NCI-H2227 treated with DMSO at 0.1 percent for 48 hours (cell line): ENCODE measurements at places on chromosomes 4 and X.

DNA sequence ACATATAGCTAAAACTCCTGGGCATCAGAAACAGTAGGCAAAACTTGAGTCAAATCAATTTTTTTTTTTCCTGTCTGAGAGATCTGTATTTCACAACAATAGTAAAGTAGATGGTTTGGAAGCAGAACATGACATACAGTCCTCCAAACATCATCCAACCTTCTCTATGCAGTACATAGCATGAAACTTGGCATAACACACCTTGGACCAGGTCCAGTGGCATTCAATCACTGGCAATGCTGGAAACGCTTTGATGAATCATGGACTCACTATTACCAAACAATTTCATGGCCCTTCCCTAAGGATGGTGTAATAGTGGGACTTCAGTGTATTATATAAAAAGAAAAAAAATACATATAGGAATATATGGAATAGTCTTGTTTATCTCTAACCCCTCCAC, 154.6 kb downstream of the FMR1NB start:
- DNase-seq = no peak

GRCh38 chrX:31298916-31299315, 227.1 kb upstream of the FTHL17 start:
- no peak for DNase-seq

GRCh38 chr4:94244829-94245185, 37.1 kb downstream of the SMARCAD1 start:
- DNase-seq = no peak

DNA sequence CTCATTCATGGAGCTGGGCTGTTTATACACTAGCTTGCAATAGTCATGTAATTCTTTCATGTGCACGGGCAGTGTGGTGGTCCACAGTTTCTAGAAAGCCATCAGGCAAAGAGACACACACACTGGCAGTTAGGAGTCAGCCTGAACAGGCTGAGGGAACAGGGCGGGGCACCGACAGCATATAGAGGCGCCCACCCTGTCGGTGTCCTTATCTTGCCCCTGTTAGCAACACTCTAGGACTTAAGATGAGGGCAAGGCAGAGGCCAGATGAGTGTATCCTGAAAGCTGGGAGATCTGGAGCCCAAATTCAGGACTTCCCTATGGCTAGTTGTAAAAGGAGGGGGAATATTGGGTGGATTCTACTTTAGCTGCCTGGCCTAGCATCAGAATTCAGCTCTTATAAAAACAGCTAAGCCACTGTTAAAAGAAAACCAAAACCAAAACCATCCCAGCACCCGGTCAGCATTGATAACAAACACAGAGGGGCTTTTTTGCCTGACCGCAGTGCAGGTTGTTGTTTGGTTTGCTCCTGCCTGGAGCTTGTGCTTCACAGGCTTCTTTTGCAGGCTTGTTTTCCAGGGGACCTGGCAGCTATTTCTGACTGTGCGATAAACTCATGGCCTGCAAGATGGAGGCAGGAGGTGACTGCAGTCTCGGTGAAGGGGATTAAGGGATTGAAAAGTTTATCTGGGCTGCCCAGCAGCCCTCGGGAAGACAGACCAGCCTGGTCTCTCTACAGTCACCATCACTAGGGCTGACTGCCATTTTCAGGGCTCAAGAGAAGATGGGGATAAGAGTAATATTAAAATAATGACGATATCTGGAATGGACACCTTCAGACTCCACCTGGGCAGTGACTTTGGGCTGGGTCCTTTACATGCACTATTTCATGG, 638.9 kb downstream of the MID1IP1 start:
- no peak for DNase-seq

DNA sequence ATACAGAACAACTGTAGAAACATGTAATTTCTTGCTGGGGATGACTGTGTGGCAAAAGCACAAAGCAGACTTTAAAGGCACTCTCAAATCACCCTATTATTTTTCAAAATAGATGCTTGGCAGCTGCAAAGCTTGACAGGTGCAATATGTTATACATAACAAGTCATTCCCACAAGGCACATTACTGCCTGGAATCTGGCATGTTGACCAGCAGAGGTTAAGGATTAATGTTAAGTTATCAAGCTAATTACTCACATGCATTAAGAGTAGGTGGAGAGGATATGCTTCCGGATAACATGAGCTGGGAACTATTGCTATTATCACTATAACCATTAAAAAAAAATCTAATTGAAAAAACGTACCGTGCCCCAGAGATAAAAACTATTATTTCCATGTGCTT, 17.8 kb downstream of the ANOS1 start:
- peak; percentile 77 for DNase-seq

DNA sequence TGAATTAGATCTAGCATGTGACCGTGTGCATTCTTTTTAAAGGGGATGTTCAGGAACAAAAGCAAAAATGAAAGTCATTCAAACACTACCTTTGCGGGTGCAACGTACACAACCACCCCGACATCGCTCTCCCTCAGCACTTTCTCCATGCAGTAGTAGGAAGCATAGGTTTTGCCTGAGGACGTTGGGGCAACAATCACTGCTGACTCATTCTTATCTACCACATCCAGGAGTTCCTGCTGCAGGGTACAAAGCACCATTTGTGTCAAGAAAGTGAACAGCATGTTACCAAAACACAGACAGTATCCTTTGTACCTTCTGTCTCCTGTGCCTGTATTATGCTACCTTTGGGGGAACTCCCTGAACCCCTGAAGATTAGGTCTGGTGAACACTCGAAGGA, 58.6 kb downstream of the DDX60L start:
- no peak for DNase-seq

- no peak for DNase-seq
Measured at GRCh38 chrX:121733514-121733913, 686.1 kb downstream of the GLUD2 start.

- peak; percentile 45 for DNase-seq
Measured at GRCh38 chrX:13013363-13014110, 30.9 kb downstream of the FAM9C start.

GRCh38 chrX:138756234-138756633, 44.7 kb upstream of the FGF13 start:
- no peak for DNase-seq

GRCh38 chrX:106707771-106708454, 18.6 kb upstream of the RNF128 start:
- DNase-seq = no peak

GRCh38 chrX:109040057-109040456, 303.7 kb upstream of the IRS4 start:
- DNase-seq = no peak

GRCh38 chr4:111433441-111433840, 711.8 kb upstream of the FAM241A start:
- DNase-seq = no peak

DNA sequence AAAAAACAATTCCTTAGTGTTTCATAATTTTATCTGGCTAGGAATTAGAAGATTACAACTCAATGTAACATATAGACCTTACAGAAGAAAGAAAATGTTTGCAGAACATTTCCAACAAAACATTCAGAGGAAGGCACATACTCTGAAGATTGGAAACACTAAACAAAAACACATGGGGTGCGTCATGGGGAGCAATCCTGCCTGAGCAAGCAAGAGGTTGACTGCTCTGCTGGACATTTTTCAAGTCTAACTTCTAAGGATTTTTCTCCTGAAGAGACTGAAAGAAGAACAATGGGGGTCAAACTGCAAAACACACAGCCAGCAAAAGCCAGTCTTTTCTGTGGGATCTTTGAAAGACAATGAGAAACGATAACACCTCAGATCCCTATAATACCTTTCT, 182.8 kb downstream of the GUCY2F start:
- DNase-seq = no peak

- no peak for DNase-seq
Measured at GRCh38 chr4:102339018-102339417, 6.3 kb downstream of the SLC39A8 start.

GRCh38 chr4:173410079-173410478, 11.2 kb upstream of the SCRG1 start:
- DNase-seq = no peak

GRCh38 chr4:1366371-1367229, 19.6 kb downstream of the UVSSA start:
- no peak for DNase-seq

DNA sequence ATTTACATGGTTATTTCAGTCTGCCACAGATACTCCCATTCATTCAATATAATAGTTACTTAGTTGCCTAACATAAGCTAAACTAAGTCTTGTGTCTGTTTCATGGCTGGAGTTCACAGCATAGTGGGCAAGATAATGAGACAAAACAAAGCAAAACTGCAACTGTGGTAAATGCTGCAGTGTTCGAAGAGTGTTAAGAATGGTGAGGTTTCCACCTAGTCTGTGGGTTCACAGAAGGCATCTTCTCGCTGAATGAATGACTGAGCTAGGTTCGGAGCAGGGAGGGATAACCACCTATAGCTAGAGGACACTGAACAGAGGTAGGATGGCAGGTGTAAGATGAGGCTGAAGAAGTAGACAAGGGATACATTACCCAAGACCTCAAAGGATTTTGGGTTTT, 171.0 kb downstream of the FBXW7 start:
- DNase-seq = no peak

GRCh38 chrX:6644411-6644810, 109.5 kb upstream of the VCX3A start:
- no peak for DNase-seq

GRCh38 chrX:108541286-108541685, 101.6 kb downstream of the COL4A5 start:
- DNase-seq = no peak

DNA sequence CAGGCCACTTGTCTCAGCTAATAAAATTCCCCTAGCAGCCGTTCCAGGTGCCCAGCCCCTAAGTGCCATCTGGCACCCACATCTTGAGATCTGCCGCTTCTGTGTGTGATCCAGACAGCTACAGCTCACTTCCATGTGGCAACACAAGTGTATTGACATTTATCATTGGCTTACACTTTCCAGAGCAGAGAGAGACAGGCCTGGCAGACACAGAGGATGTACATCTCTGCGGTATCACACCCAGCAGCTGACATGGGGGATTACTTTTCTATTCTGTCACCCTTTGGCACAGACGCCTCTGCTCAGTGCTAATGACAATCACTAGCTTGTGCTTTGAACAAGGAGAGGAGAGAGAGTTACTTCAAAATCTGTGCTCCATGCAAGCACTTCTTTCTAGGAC, 195.9 kb downstream of the KDR start:
- DNase-seq = no peak

- DNase-seq = no peak
Measured at GRCh38 chr4:38046727-38047489, 86.7 kb downstream of the PTTG2 start.

DNA sequence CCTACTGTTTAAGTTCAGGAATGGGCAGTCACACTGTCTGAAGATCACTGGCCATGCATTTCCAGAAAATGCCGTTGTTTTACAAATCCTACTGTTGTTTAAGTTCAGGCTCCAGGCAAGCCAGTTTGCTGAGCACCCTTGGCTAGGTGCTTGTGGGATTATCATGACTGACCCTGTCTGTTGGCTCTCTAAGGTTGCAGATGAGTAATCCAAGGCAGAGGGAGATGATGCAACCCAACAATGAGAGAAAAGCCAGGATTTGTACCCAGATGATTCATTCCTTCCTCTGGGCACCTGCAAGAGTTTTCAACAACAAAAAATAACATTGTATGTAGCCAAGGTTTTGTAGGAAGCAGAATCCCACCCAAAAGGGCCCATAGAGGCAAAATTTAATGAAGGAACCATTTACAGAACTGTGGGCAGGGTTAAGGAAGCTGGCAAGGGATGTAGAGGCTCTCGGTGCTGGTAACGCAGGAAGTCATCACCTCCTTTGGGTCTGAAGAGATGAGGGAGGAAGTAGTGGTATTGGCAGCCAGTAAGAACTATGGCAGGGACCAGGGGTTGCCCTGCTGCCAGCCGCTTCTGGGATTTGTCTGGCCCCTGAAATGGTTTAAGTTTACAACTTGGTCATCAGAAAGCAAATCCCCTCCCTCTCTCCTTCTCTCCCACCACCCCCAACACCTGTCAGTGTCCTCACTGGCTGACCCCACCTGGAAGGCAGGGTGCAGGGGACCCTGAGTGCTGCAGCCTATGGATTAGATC, 54.8 kb downstream of the MSX1 start:
- no peak for DNase-seq

DNA sequence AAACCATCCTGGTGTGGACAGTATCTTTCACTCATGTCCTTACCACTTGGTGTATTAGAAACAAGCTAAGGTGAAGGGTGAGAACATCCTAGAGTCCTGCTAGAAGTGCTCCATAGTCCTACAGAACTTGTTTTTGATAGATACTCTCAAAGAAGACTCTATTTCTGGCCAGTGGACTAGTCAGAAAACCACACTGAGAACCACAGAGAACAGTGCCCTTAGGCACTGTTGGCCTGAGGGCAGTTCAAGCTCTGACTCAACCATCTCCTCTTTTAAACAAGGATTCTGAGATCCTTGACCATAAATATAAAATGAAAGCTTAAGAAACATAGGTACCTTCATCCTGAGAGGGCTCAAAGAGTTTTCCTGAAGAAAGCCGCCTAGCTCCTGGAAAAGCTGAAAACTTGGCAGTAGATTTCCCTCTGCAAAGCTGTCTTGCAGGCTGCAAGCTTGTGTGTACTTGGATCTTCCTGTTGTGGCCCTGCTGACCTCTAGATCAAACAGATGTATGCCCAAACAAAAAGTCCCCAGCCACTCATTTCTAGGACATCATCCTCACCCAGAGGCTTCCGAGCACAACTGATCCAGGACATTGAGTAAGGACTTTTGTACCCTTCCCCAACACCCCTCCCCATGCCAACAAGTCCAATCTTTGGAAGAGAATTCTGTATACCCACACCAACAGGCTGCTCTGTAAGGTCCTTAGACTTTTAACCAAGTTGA, 111.6 kb upstream of the CXCL13 start:
- DNase-seq = no peak

DNA sequence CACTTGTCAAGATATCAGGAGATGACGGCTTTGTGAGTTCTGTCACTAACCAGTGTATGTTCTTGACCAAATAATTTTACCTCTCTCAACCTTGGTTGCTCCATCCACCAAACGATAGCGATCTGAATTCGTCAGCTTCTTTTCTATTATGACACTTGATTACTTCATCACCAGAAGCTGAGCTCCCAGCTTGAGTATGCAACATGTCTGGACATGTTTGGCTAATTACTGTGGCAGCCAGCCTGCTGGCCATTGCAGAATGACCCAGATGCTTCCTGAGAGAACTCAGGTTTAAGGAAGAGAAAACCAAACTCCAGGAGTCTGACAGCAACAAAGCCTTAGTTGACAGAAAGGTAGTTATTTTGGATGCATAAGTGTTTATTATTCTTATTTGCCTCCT, 46.4 kb upstream of the PARM1 start:
- DNase-seq = no peak

DNA sequence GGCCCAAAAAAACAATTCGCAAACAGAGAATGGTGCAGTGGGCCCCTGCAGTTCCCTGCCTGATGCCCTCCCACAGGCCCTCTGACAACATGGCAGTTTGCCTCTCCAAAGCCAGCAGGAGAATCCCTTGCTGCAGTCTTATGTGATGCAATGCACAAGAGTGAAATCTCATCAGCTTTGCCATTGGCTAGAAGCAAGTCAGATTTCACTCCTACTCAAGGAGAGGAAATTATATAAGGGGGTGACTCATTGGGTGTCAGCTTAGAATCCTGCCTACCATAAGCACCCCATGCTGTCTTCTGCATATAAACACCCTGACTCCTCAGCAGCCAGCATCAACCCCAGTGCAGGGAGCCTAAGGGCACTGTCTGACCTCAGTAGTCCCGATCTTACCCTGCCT, 157.3 kb upstream of the LDB2 start:
- no peak for DNase-seq
